Left colon (tissue), 2 donors: ENCODE measurements at places on chromosomes 1 and 21. TPM values are rescaled to one million over a fixed set of nuclear protein-coding genes. Genes with fewer than 3 reads are reported as not detected.

- no peak for DNase-seq
Measured at GRCh38 chr1:238063454-238063853, 172.7 kb upstream of the ZP4 start.

DNA sequence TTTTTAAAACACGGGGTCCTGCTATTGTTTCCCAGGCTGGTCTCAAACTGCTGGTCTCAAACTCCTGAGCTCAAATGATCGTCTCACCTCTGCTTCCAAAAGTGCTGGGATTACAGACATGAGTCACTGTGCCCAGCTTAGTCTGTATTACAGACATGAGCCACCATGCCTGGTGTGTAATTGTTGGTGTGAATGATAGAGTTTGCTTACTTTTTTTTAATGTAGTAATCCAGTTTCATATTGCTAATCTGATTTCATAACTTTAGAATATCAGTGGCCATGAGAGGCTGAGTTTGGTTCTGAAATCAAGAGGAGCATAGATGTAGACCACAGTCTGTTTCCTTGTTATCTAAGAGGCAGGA lies 3.4 kb downstream of the EPB41 start:
- no peak for DNase-seq

DNA sequence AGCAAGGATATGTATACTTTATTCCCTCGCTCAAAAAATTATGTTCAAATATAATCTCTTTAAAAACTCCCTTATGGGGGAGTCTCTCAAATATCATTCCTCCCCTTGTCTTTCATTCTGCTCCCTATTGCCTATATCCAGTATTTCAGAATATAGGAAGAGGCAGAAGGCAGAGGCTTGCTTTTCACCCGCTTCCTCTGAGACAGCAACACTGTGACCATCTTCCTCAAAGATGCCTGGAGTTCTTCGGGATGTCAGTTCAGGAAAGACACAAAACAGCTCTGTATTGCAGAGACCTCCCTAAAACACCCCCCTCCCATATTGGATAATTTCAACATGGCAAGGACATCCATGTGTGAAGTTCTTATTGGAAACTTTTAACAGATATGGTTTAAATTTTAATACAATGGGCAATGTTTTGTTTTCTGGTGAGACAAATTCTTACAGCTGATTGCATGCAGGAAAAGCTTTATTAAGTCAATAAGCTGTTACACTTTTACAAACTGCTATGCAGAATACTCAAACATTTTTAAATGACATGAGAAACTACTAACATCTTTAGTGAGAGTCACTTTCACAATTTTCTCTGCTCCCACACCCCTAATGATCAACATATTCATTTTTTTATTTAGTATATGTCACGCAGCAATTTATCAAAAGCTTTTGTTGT lies 4.8 kb downstream of the DIRAS3 start:
- no peak for DNase-seq

DNA sequence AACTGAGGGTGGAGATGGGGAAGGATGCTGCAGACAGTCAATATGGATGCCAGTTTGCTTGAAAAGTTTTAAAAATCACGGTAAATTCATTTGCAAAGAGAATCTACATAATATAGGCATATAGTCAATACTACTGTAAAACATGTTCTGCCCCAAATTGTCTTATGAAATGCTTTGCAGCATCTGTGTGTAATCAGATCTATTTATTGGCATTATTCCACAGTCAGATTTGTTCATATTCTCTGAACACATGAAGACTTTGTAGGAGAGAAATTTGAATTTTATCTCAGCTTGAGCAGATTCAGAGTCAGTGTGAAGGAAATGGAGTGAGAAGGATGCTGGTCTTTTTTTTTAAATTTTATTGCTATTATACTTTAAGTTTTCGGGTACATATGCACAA lies 88.5 kb downstream of the PLPPR4 start:
- DNase-seq: no peak

DNA sequence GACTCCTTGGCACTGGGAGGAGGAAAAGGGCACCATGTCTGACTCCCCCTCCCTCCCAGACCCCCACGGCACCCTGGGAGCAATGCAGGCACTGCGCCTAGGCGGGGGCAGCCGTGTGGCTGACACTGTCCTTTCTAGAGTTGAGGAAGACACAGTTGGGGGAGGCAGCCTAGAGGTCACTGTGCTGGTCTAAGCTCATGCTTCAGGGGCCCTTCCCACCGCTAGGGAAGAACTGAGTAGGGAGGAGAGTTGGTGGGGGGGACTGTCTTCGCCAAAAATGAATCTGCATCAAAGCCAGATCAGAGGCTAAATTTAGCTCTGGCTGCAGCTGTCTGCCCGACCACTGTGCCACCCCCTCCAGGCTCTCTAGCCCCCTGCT lies 3.4 kb downstream of the SEMA6C start:
- no peak for DNase-seq

DNA sequence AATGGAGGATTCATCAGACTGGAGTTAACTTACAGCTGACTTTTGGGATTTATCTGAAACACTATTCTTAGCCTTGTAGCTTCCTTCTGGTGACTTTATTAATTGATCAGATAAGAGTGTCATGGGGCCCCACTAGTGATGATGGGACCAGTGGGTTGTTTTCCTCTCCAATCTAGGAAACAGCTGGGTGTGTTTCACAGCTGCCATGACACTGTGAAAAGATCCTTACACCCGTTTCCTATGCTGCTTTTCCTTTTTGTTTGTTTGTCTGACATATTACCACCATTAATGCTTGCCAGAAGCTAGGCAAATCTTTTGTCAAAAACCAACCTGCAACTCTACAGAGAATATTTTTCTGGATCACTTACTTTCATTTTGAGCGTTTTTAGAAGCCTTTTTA lies 86.2 kb downstream of the ZBTB18 start:
- DNase-seq: no peak

LAMTOR2 gene
- total RNA-seq: 72.7 TPM

ENAH gene
- 43.3 TPM for total RNA-seq

CYP4A11 gene
- total RNA-seq: not detected

OR2T1 gene
- total RNA-seq: not detected

ZNF648 gene
- total RNA-seq: not detected

MMEL1 gene
- total RNA-seq: 11.5 TPM

MYOM3 gene
- total RNA-seq: 4.2 TPM
